ENCODE measurements at places on chromosomes 6 and 20.

GRCh38 chr6:51147756-51148155 is 329.1 kb downstream of the TFAP2B start:
- DNase-seq: no peak

DNA sequence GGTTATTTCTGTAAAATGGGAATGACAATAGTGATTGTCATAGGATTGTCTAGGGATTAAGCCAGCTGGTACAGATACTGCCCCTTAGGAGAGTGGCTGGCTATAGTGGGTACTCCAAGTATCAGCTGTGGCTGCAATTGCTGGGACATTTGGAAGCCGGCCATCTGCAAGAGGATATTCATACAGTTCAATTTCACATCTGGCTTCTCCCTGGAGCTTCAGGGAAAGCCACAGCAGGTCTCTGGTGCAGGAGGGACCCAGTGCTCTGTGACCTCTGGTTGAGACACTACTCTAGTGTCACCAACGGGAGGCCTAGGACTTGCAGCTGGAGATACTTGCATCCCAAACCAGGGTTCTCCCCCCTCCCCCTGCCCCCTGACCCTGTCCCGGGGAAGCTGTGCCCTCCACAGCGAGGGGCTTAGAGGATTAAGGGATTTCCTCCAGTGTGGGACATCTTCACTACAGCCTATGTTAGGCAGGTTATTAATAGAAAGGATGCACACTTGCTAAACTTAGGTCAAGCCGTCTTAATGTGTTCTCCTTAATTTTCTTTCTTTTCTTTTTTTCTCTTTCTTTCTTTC is 2.7 kb downstream of the SLC2A10 start:
- DNase-seq: no peak

- DNase-seq: no peak
Measured at GRCh38 chr6:144133225-144133821, 17.0 kb upstream of the STX11 start.

DNA sequence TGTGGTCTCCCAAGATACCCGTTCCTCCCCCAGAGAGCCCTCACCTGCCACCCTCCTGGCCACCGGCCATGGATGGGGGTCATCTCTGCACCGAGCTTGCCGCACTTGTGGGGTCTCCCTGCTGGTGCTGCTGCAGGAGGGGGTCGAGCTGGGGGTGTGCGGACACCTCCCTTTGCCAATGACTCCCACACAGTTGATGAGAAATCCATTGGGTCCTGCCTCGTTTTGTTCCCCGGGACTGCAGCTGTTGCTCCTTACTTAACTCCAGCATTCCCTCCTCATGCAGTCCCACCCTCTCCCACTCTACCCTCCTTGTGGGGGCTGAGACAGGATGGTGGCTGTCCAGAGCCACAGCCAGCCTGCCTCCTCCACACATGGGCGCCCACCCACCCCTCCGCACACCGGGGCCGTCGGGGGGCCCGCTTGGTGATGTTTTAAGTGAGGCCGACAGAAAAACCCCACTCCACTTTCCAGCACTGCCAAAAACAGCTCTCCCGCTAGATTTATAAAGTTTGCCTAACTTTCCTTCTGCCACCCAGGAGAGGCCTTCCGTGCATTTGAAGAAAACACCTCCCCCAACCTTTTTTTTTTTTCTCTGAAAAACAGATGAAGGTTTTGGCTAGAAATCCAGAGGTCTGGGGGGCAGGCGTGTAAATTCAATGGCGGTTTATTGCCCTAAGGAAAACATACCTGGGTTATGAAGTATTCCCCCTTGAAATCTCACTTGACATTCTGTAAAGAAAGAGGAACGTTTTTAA is 53.5 kb upstream of the APCDD1L start:
- DNase-seq: no peak

DNA sequence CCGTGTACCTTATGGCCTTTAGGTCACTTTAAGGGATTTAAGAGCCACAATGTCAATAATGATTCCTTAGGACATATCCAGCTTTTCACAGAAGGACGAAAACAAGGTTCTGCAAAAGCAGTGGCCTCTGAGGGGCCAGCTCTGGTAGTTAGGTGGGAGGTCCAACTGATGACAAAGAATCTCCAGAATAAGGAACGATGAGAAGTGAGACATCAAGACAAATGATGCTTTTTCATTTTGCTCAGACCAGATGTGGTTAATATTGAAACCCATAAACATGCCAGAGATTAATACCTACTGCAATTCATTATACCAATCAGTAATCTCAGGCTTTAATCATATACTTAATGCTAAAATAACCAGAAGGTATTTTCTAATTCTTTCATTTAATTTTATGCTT is 1.9 kb downstream of the C6orf58 start:
- no peak for DNase-seq

DNA sequence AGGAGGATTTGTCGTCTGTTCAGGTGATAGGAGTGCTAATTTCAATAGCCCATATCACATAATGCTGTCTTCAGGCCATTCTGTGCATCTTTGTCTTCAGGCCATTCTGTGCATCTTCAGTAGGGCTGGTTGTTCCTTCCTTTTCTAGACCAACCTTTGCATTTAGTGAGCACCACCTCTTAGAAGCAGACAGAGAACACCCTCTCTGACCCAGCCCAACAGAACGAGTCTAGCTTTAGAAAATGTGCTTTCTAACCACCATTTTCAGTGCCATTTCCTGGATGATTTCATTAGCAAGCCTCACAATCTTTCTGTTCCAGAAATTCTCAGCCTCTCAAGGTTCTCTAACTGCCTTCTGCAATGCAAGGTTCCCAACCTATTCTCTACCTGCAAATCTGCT is 215.3 kb upstream of the KCNQ5 start:
- DNase-seq: no peak

GRCh38 chr6:148392671-148393070 is 50.0 kb downstream of the SASH1 start:
- DNase-seq: no peak

DNA sequence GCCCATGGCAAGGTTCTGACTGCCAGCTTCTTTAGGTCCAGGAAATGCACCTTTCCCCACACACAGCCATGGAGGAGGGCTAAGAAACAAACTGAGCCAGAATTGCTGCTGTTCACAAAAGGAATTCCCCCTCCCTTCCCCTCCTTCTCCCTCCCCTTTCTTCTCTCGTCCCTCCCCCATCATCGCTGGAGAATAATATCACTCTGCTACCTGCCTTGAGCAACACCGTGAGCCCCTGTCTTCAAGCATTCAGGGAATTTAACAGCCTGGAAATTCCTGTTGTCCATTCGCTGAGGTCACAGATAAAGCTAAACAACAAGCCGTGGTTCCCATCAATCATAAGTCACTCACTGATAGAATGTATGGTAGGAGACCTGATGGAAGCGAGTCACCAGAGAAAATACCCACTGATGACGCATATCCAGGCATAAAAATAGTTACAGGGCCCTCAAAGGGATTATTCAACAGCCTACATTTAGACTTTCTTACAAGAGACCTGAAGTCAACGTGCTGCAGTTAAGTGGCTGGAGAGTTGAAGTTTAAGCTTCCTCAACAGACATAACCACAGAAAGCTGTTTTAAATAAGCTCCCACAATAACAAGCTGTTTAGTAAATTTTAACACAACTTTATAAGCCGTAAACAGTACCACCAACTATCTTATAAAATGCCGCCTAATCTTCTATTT is 59.7 kb downstream of the HIVEP2 start:
- no peak for DNase-seq

DNA sequence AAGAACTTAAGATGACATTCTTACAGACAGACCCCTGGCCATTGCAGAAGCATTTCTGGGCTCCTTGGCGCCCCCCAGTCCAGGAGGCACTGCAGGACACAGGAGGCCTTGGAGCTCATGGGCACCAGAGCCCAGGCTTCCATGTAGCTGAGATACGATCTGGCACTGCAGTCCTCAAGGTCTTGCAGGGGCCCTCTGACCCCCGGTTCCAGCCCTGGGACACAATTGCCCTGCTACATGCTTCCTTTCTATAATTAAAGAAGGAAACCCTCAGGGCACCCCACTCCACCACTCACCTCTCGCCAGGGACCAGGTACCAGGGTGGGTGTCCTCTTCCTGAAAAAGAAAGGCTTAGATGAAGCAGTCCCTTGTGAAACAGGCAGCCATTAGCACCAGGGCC is 33.6 kb downstream of the WFDC3 start:
- no peak for DNase-seq

DNA sequence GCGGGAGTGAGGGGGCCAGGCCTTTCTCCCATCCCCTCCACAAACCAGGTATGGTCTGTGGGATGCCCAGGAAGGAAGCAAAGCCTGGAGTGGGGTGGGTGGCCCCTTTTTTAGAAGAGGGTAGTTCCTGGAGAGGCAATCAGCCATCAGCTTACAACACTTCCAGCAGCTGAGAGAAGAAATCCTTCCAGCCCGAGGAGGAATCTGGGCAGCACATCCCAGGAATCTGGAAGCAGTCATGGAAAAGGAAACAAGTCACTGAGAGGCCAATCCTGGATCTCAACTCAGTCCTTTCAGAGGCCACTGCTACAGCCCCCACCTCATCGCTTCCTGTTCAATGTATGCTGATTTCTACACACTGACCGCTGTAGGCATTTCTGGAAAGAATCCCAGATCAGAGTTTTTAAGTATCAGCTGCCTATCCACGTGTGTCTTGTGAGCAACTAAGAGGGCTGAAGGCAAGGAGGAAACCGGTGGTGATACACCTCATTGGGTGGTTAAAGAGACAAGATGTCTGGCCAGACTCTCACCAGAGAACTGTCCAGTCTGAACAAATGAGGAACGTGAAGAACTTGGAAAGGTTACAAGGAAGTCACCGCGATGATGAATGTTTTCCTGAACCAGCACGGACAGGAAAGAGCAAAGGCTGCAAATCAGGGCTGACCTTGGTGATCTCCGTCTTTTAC is 92.9 kb upstream of the SHLD1 start:
- no peak for DNase-seq

DNA sequence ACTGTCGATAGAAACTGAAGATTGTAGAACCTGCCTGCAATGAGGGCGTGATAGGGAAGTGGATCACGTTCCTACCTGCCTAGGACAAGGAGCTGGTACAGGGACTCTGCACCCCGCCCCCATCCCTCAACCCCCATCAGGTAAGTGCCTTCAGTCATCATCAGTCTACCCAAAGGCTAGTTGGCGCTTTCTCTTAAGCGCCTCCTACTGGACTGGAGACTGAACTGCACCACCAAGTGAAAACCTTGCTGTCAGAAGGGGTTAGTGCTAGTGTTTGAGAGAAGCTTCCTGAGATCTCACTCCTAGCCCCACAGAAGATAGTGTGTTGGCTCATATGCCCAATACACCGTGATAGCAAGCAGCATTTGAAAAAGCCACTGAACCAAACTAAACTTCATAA is 706.5 kb upstream of the MAN1A1 start:
- no peak for DNase-seq

DNA sequence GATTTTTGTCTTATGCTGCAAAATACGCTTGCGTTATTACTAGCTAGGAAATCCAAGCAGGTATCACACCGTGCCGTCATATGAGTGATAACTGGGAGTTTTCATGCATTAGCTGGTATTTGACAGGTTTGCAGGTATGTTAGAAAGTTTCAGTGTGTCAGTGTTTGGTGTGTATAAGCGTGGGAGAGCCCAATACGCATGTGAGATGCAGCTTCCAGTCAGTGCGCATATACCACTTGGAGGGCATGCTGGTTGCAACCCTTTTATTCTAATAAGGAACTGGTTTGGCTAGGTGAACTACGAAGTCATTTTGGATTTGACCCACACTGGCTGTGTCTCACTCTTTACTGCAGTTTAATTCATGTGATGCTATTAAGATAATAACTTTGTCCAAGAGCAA is 35.1 kb downstream of the JARID2 start:
- no peak for DNase-seq

- DNase-seq: no peak
Measured at GRCh38 chr6:36050305-36050704, 22.7 kb downstream of the MAPK14 start.

- no peak for DNase-seq
Measured at GRCh38 chr20:20427227-20427864, 59.4 kb downstream of the INSM1 start.

GRCh38 chr6:37024656-37025337 is 19.3 kb downstream of the FGD2 start:
- DNase-seq: no peak

DNA sequence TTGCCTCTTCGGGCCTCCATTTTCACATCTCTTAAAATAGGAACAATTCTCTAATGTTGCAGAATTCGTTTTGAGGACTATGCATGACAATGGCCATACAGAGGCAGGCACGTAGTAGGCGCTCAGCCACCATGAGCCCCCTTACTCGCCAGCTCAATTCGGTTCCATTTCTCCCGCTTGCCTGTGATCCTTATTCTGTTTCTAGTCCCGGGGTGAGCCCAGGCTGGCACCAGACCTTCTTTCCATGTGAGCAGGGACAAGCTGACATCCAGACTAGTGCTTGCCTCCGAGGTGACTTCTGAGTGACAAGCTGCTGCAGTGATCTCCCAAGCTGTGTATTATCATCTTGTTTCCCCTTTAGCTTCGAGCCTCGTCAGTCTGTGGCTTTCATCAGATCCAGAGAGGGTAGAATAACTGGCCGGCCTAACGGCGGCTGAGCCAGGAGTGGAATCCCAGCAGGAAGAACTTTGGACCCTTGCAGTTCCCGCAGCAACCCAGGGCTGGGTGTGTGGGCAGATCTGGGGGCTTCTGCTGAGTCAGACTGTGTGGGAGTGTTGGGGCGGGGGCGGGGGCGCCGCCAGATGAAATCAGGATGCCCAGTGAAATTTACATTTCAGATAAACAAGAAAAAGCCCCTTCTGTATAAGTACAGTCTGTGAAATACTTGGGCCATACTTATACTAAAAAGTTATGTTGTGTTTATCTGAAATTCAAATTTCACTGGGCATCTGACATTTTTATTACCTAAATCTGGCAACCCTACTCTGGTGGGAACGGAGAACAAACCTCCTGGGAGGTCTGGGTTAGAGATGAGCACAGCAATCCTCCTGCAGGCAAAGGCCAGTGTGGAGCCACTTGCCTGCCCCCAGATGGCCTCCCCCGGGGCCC is 10.9 kb downstream of the BANF2 start:
- DNase-seq: no peak

DNA sequence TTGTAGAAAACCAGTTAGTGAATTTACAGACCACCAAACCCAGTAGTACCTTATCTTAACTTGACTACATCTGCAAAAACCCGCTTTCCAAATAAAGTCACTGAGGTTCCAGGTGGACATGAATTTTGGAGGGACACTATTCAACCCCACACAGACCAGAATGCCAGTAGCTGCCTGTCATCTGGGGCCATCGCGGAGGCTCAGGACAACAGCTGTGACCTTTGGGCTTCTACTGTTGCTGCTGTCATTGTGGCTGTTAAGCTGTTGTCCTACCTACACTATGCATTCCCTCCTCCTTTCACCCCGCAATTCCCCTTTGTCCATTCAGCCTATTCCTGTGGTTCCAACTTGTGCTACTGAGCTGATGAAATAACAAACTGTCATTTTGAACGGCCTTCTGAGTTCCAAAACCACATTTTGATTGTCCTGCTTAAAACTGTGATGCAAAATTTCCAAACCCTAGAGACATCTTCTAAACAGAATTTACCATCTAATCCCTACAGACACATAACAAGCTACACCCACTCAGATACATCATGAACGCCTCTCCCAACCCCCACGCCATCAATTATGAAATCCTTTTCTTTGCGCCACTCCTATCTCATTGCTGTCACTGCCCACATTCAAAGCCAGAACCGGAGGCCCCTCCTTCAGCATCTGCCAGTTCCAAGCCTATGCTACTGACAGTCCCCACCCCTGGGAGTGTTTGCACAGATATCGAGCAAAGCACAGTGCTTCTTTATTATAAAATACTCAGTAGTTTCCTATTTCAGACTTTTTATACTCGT is 125.0 kb downstream of the C6orf118 start:
- DNase-seq: no peak

- DNase-seq: no peak
Measured at GRCh38 chr6:43834528-43835155, 64.6 kb downstream of the VEGFA start.

GRCh38 chr6:133610227-133610840 is 278.6 kb upstream of the TCF21 start:
- DNase-seq: no peak

All from NCI-H2081 (cell line).